ENCODE measurements at places on chromosomes 5 and 9. TPM values are rescaled to one million over a fixed set of nuclear protein-coding genes. Genes with fewer than 3 reads are reported as not detected.

Gene NIM1K
- total RNA-seq: 12.7 TPM

Gene BAAT
- total RNA-seq: 0.23 TPM

Gene RPP25L
- 12.7 TPM for total RNA-seq

Gene ECM2
- total RNA-seq: 5.3 TPM

Gene ZNF483
- 65.7 TPM for total RNA-seq

Gene CAVIN4
- total RNA-seq: 8.8 TPM

Gene COL15A1
- 6.7 TPM for total RNA-seq

Gene IRX4
- not detected for total RNA-seq

Gene FBLL1
- 53.7 TPM for total RNA-seq

Gene ALDH7A1
- total RNA-seq: 64.8 TPM

Gene OBP2B
- total RNA-seq: not detected

Gene KIAA0825
- total RNA-seq: 36.9 TPM

Gene KCNT1
- 12.2 TPM for total RNA-seq

Gene SLC1A3
- total RNA-seq: 418 TPM

Gene AGXT2
- 0.23 TPM for total RNA-seq

Gene CXCL14
- 10.6 TPM for total RNA-seq

Gene SLC6A19
- total RNA-seq: not detected

Gene TMOD1
- total RNA-seq: 5.5 TPM

Gene ORM2
- total RNA-seq: not detected

Gene N4BP3
- total RNA-seq: 12.5 TPM
